AG04450 (cell line): ENCODE measurements at places on chromosomes 3 and 15. TPM values are rescaled to one million over a fixed set of nuclear protein-coding genes. Genes with fewer than 3 reads are reported as not detected.

The SI gene
- not detected in 2 replicates for polyA plus RNA-seq

The CCNB2 gene
- polyA plus RNA-seq, result 19.7 and 25.9 TPM in 2 replicates

The RLBP1 gene
- not detected in 2 replicates for polyA plus RNA-seq

The MAP2K5 gene
- polyA plus RNA-seq, result 5.4 and 5.6 TPM in 2 replicates

The MORC1 gene
- not detected in 2 replicates for polyA plus RNA-seq

The HYAL1 gene
- polyA plus RNA-seq, result 0.25 and 0.32 TPM in 2 replicates

The FANCD2OS gene
- not detected in 2 replicates for polyA plus RNA-seq

The GATA2 gene
- polyA plus RNA-seq, result 4.8 and 6.1 TPM in 2 replicates

DNA sequence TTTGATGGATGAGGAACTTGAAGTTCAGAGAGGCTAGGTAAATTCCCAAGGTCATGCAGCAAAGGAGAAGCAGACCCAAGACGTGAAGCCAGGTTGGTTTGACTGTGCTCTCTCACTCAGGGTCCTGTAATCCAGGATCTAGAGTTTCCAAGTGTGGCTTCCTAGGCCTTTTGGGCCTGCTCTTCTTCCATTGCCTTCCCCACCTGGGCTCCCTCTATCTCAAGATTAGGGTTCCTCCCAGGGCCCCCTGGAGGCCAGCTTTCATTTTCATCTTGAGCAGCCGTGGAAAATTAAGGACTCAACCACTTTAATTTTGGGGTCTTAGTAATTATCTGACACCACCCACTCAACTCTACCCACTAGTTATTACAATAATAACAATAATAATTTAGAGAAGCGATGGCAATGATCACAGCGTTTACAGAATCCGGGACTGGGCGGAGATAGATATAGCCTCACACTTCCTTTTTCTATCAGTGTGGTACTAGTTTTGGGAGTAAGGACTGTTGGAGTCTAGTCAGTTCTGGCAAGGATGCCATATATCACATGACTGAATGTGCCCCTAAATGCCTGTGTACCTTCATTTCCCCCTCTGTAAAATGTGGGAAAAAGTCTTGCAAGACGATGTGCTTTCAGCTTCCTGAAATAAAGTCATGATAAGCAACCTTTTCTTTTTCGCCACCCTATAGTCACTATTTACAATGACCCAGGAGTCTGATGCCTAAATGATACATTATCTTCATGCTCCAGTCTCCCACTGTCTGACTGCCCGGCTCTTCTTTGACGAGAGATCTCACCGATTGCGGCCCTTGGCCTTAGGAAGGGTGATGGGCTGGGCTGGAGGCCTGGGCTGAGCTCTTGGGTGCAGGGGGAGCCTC lies 30.2 kb upstream of the MAGEF1 start:
- no peak for DNase-seq

DNA sequence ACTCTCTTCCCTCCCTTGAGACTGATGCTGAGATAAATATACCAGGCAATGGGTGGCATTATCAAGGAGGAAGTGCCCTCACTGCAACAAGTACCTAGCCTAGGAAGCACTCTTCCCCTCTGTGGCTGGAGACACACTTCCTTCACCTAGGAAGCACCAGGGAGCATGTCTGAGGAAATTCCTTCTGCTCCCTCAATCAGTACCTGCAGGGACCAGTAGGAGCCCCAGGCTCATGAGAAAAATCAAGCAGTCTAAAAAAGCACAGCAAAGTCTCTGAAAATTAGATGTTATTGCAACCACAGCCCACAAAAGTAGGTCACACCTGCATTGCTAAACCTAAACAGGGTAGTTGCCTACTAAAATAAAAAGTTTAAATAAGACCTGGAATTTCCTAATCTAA lies 78.2 kb upstream of the TRPM1 start:
- no peak for DNase-seq

DNA sequence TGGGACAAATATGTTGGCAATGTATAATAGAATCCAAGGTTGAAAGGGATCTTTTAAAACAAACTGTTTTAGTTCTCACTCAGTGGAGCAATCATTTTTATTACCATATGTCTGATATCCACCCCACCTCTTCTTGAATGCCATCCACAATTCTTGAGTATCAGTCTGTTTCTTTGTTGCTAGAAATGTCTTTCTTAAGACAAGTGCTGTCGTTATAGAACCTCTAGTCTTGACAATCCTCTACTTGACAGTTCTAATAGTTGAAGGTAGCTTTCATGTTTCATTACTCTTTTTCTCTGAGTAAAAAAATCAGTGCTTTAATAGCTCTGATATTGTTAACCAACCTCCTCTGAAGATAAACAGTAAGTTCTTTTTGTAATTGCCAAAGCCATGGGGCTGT lies 737.9 kb downstream of the MECOM start:
- no peak for DNase-seq

DNA sequence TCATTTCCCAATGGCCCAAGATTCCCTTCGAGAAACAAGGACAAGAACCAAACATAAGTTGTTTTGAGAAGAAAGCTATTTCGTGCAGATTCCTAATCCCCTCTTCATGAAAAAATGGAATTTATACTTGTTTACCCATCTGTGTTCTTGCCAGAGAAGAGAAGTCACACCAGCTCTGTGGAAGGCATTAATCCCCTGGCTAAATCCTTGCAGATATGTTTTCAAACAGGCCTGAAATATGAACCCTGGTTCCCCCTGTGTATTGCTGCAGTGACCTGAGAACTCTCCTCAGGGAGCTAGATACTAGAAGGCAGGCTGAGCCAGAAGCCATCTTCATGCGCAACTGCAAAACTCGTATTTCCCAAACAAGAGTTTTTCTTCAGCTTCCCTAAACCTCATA lies 337.7 kb downstream of the NEK10 start:
- DNase-seq, result no peak

- DNase-seq, result no peak
Measured at GRCh38 chr15:100235030-100235617, 106.7 kb downstream of the ADAMTS17 start.

GRCh38 chr3:160924776-160925175 lies 168.7 kb downstream of the PPM1L start:
- DNase-seq, result no peak

- DNase-seq, result no peak
Measured at GRCh38 chr15:89806210-89806558, 8.5 kb downstream of the ANPEP start.

DNA sequence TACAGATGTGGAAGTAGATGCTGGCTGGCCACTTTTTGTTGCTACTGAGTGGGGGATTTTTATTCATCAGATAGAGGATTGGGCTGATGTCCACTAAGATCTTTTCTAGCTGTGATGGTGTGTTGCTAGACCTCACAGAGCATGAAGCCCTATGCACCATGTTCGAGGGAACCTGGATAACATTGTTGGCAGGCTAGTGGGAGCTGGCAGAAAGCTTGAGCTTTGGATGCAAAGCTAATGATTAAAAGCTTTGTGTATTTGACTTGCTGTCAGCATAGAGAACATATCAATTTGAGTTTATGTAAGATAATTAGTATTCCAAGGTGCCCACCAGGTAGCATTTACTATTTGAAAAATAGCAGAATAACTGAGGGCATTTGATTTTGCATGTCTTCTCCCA lies 59.1 kb downstream of the ST6GAL1 start:
- no peak for DNase-seq

GRCh38 chr3:4587061-4587837 lies 94.1 kb downstream of the ITPR1 start:
- no peak for DNase-seq

DNA sequence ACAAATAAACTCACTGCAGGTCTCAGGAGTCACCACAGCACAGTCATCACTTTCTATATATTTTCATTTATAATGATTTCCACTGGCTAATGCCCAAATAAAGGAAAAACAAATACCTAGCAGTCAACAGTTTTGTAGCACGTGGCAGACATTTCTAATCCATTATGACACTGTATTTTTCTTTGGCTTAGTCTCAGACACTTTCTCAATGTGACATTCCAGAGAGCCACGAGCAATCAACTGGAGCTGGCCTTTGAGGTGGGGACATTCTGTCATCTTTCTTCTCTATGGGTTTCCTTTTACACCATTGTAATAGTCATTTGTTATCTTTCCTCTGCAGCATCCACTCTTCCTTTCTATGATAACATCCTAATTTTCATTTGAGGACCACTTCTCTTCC lies 119.7 kb downstream of the WNT5A start:
- no peak for DNase-seq

DNA sequence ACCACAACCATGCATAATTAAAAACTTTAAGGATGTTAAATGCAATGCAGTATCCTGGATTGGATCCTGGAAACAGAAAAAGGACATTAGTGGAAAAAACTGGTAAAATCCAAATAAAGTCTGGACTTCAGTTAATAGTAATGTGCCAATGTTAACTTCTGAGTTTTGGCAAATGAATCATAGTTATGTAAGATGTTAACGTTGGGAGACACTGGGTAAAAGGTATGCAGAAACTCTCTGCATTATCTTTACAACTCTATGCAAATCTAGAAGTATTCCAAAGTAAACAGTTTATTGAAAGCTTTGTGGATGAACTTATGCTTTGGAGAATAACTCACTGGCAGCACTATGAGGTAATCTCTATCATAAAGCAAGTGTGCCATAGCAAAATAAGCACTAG lies 357.4 kb downstream of the RORA start:
- DNase-seq, result no peak
